ENCODE measurements at places on chromosomes 3 and 15.

GRCh38 chr15:58517682-58518525, 86.1 kb downstream of the LIPC start:
- no peak for DNase-seq

DNA sequence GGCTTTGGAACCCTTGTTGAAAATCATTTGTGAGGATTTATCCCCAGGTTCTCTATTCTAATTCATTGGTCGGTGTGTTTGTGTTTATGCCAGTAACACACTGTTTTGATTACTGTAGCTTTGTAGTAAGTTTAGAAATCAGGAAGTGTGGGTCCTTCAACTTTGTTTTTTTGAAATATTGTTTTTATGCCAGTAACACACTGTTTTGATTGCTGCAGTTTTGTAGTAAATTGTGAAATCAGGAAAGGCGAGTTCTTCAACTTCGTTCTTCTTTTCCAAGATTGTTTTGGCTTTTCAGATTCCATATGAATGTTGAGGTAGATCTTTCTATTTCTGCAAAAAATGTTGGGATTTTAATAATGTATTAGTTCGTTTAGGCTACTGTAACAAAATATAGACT, 314.6 kb downstream of the RPLP1 start:
- DNase-seq = no peak

DNA sequence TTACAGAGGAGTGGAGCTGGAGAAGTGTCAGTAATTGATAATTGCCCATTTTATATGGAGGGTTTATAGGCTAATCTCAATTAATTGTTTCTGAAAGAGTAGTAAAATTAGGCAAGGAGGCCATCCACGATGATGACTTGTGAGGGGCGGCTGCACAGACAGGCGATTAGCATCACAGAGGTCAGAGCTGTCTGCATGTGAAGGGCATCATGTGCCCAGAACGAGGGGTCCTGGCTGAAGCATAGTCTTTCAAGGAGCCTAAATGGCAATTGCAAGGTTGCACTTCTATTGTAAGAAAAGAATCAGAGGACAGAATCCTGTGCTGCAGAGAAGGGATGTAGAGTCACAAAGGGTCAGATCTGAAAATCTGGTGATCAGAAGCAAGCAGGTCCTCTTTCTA, 196.6 kb downstream of the EBLN2 start:
- DNase-seq = no peak

DNA sequence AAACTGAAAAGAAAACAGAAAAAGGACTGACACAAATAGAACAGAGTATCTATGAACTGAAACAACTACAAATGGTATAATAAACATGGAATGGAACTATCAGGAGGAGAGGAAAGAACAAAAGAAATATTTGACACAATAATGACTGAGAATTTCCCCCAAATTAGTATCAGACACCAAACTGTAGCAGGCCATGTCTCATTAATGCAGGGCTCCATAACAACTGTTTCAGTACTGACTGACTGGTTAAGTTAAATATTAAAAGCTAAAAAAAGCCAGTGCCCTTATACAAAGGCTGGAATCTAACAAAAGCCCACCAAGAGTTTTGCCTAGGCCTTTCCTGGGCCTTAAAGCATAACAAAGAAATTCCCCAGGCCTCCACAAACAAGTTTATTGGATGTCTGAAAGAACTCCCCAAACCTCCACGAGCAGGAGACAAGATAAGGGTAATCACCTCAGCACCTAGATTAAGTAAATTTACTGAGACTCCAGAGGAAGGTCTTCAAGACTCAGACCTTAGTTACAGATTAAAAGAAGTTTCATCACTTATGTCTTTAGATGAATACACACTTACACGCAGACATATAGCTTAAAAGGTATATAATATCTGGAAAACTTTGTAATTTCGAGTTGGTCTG, 45.7 kb downstream of the KPNA1 start:
- no peak for DNase-seq

DNA sequence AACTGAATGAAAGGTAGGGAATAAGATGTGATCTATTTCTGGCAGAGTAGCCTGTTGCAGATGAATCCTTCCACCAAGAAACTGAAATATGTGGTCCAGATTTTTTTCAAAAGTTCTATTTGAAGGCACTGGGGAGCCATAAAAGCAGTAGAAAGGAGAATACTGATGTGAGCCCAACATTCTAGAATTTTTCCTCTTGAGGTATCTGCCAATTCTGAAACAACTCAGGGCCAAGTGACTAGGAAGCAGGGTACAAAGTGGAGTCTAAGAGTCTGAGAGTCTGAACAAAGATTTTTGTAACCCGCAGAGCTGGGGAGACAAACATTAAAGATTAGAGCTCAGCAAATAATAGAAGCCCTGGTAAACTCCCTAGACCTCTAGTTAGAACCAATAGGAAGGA, 58.3 kb upstream of the SLCO3A1 start:
- DNase-seq = no peak

DNA sequence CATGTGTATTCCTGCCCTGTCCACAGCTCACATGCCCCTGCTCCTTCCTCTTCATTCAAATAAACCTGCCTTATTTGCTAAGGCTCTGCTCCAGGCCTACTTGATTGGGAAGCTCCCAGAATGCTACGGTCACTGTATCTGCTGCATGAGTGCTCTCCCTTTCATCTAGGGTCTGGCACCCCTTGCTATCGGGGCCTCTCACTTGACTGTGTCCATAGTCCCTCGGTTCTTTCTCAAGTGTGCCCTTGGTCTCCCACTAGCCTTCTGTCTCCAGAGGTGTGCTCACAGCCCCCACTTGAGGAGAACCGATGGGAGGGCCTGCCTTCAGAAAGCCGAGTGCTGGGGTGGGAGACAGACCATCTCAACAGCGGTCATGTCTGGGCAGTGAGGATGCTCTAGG, 57.4 kb upstream of the NMNAT3 start:
- no peak for DNase-seq

- DNase-seq = no peak
Observed at GRCh38 chr3:195035345-195036202, 235.4 kb downstream of the XXYLT1 start.
